ENCODE measurements at places on chromosomes 16 and 17.

DNA sequence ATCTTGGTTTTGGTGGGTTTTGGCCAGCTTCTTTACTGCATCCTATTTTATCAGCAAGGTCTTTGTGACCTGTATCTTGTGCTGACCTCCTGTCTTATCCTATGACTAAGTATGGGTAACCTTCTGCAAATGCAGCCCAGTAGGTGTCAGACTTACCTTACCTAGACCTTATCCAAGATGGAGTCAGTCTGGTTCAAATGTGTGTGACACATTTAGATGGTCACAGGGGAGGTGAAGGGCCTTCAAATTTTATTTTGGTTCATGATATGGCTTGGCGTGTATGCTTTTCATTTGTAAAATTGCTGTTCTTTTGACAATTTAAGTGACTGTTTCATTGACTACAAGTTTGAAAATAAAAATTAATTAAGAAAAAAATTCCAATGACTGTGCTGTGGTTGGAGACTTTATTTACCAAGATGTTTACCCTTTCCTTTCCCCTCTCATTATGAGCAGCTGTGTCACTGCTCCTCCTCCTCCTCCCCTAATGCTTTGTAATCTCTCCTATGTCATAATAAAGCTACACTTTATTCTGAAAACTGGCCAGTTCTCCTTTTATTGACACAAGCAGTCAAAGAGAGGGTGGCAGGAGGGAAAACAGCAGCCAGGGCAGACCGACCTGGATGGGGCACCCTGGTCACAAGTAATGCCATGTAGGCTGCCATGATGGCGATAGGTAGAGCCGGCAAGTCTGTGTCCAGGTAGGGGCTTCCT lies 49.4 kb downstream of the TNFRSF13B start:
- DNase-seq = peak; percentile 17

DNA sequence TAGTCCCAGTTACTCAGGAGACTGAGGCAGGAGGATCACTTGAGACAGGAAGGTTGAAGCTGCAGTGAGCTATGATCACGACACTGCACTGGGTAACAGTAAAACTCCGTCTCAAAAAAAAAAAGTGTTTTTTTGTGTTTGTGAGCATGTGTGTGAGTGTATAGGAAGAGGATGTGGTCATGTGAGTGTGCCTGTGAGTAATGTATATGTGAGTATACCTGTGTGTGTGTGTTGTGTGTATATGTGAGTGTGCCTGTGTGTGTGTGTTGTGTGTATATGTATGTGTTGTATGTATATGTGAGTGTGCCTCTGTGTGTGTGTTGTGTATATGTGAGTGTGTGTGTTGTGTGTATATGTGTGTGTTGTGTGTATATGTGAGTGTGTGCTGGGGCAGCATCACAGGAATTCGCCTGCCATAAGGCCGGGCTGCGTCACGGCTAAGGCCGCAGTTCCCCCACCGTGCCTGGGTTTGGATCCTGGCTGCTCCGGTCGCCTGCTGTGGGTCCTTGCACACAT lies 21.4 kb upstream of the NPTX1 start:
- no peak for DNase-seq

DNA sequence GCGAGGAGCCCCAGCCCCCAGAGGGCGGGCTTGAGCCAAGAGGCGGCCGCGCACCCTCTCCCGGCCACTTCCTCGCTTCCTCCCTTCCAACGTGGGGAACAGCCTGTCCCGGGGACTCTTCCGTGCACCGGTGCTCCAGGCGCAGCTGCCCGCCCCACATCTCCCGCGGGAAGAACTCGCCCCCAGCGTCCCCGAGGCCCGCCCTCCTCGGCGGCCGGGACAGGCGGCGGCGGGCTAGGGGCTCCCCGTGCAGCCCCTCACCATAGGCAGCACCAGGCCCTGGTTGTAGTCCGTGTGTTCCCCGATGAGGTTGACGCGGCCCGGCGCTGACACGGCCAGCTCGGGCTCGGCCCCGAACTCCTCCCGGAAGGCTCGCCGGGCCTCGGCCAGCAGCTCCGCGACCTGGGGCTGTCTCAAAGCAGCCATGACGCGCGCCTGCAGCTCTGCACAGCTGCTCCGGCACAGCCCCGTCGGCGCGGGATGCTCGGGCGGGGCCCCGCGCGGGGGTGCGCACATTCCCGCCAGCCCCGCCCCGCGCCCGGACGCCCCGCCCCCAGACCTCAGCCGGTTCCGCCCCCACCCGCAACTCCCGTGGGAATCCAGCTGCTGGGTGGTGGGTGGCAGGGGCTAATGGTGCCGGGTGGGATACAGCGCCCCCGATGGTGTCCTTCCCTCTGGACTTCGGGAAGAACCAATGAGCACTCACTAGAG lies at the start of gene GALK1:
Gene GALK1, minus strand, starts transcription at position 482 of the 711 bp plus-strand sequence. Its CDS starts 56 bp downstream, at position 426.
- DNase-seq = no peak

DNA sequence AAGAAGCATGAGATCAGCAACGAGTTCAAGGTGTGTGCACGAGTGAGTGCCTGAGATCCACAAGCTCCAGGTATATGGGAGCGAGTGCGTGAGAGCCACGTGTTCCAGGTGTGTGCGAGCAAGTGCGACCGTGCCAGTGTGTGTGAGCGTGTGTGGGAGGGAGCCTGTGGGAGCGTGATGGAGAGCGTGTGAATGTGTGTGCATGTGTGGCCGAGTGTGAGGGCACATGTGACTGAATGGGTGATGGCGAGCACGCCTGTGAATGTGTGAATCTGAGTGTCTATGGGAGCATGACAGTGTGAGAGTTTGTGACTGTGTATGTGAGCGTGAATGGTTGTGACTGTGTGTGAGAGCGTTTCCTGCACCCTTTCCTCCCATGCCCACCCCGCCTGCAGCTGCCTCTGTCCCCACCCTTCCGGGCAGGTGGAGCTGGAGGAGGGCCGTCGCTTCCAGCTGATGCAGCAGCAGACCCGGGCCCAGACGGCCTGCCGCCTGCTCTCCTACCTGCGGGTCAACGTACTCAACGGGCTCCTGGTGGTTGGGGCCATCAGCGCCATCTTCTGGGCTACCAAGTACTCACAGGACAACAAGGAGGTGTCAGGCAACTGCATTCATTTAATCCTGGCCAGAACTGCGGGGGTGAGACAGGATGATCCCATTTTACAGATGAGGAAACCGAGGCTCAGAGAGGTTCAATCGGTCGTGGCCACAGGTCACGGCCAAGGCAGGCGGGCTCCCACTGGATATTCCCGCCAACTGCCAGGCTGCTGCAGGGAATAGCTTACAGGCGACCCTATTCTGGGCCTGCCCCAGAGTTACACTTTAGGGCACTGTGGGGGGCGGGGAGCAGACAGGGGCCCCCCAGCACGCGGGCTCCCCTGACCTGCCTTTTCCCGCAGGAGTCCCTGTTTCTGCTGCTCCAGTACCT lies 3.7 kb downstream of the TMC8 start:
- peak; percentile 48 for DNase-seq

- DNase-seq = no peak
Observed at GRCh38 chr17:72396121-72396520, 275.3 kb downstream of the SOX9 start.

GRCh38 chr16:586047-586644 lies 3.7 kb upstream of the RAB40C start:
- DNase-seq = no peak

DNA sequence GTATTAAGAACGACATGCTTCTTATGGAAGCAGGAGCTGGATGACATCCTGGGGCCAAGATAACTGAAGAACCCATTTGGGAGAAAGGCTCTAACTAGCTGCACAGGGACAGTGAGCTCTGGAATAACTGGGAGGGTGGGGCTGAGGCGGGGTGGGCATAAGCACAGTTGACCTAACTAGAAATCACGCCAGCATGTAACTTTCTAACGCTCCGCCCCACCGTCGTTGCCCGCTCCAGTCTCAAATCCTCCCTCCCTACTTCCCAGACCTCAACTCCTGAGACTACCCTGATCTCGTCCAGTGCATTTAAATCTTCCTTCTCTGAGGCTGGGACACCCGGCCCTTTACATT lies 436 bp downstream of the PHB1 start:
- no peak for DNase-seq

GRCh38 chr16:938136-938535 lies 32.6 kb downstream of the LMF1 start:
- DNase-seq = no peak

GRCh38 chr17:7673239-7673638 lies 14.1 kb downstream of the TP53 start:
- no peak for DNase-seq

GRCh38 chr16:4376126-4376892 lies 4.7 kb downstream of the VASN start:
- DNase-seq = peak; percentile 37

DNA sequence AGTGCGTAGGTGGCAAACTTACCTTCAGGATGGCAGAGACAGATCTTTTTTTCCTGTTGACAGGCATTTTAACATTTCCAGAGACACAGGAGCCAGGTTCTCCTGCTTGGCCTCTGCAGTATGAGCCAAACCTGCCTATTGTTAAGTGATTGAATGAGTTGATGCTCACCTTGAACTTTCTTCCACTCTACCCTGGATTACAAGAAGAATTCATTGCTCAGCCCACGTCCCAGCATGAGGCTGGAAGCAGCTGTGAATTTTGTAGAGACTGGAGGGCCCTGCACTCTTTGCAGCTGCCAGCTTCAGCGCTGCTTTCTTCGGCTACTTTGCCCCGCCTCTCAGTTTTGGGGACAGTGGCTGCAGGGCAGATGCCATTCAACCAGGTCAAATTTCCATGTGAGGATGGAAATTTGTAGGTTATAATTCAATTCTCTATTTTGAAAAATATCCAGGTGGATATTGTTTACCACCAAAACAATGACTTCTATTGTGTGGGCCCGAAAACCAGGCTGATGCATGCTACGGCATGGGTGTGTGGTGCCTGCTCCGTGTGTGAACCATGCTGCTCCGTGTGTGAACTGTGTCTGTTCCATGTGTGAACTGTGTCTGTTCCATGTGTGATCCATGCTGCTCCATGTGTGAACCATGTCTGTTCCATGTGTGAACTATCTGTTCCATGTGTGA lies 75.2 kb upstream of the METTL9 start:
- no peak for DNase-seq

DNA sequence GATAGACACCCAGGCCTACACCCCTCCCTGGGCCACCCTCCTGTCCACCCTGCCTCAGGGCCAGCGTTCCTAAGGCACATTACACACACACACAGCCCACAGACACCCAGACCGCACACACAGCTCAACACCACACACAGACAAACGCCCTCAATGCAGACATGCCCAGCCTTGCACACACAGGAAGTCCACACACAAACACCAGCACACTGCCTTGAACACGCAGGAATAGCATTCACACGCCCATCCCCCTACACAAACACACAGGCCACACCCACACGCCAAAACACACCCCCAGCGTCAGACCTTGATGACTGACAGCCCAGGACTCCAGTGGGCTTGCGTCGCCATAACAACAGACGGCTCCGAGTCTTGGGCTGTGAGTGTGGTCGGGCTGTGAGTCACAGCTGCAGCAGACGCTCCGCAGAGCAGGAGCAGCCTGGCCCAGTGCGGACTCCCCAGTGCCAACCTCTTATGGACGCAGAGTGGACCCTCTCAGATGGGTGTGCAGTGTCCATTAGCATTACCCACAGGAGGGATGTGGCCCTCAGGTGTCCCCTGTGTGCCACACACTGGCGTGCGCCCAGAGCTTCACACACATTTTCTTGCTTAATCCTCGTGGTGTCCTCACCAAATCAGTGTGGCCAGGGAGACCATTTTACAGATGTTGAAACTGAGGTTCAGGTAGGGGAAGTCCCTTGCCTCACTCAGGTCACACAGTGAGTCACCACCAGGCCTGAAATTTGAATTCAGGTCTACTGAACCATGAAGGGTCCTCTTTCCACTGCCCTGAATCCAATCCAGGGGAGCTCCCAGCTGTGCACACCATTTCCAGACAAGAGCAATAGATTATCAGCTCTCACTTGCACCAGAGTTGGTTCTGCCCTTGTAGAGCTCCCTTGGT lies 17.8 kb upstream of the RAI1 start:
- peak; percentile 93 for DNase-seq

- DNase-seq = no peak
Observed at GRCh38 chr17:80869481-80870145, 122.0 kb upstream of the CHMP6 start.
